ENCODE measurements at places on chromosomes 3 and 15.

- DNase-seq: peak; percentile 61
Measured at GRCh38 chr3:128068156-128068620, 16.0 kb downstream of the SEC61A1 start.

DNA sequence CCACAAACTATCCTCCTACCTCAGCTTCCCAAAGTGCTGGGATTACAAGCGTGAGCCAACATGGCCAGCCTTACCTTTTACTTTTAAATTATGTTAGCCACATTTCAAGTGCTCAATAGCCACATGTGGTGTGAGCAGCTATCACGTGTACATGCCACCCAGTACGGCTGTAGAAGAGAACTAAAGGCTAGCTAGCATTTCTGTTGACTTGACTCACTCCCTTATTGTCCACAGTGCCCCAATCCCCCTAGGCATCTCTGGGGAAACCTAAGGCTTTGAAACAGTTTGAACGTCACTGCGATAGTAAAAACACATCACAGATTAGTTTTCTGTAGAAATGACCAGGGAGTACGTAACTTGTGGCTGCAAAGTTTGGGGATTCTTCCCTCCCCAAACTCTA, 12.0 kb downstream of the C15orf40 start:
- DNase-seq: no peak

GRCh38 chr3:116034086-116034485, 410.8 kb downstream of the GAP43 start:
- no peak for DNase-seq

GRCh38 chr3:133264920-133265319, 134.9 kb upstream of the BFSP2 start:
- DNase-seq: no peak

- DNase-seq: no peak
Measured at GRCh38 chr3:150292891-150293290, 115.2 kb upstream of the TSC22D2 start.

- DNase-seq: peak; percentile 30
Measured at GRCh38 chr3:115792206-115792955, 169.1 kb downstream of the GAP43 start.

DNA sequence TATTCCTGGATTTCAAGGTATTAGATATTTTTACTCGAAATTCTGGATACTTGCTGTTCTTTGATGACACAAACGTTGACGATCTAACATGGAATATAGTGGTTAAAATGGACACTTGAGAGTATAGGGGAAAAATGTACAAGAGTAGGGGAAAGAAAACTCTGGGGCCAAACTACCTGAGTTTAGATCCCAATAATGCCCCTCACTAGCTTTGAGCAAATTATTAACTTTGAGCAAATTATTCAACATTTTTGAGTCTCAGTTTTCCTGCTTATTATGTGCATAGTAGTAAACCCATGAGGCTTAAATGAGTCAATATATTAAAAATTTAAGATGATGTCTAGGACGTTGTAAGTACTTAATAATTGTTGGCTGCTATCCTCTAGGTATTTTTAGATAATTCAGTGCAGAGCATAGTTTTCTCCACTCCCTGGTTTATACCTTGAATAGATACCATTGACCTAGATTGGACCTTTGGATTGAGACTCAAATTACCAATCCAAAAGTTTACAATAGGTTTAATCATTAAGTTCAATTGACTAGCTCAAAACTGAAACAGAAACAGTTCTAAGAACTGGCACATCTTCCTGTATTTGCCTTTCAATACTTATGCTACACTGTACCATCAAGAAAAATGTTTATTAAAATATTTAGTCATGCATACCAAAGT, 4.5 kb downstream of the ADGRG7 start:
- no peak for DNase-seq

DNA sequence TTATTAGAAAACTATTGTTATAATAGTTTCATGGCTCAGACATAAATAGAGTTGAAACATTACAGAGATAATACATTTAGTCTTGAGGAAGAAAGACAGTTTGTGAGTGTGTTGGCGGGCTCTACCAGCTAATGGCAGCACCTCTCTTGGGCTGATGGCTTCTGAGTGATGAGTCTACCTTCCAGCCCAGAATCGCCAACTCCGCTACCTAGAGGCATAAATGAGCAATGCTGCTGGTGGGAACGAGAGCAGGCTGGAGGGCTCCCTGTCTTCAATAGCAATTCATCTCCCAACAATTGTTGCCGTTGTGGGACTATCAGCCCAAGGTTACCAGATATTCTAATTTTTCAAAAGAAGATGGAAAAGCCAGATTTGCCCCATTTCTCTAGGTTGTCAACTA, 388.7 kb downstream of the FOXP1 start:
- DNase-seq: no peak

GRCh38 chr3:193688834-193689714, 96.1 kb downstream of the OPA1 start:
- no peak for DNase-seq

DNA sequence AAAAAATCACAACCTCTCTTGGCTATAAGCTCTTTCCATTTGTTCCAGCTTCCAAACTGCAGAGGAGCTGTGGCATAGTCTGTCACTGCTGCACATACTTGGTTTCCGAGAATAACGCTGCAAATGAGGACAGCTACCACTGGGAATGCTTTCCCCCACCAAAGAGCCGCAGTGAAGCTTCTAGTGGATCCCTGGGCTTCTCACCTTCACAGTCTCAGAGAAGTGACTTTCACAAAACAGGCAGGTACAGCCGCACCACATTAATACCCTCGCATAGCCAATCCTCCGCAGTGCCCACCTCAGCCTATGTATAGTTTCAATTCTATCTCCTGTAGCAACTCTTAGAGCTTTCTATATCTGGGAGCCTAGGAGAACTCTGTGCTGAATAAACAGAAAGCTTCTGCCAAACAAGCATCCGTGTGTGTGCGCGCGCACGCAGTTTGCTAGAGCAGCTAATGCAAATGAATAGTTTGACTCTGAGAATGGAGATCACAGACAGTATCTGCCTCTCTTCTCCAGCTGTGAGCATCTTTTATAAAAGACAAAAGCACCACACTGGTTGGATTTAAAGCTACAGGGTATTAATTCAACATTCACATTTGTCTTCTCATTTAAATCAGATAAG, 81.9 kb upstream of the PLXND1 start:
- DNase-seq: no peak

- no peak for DNase-seq
Measured at GRCh38 chr3:114418107-114418506, 124.3 kb downstream of the TIGIT start.

DNA sequence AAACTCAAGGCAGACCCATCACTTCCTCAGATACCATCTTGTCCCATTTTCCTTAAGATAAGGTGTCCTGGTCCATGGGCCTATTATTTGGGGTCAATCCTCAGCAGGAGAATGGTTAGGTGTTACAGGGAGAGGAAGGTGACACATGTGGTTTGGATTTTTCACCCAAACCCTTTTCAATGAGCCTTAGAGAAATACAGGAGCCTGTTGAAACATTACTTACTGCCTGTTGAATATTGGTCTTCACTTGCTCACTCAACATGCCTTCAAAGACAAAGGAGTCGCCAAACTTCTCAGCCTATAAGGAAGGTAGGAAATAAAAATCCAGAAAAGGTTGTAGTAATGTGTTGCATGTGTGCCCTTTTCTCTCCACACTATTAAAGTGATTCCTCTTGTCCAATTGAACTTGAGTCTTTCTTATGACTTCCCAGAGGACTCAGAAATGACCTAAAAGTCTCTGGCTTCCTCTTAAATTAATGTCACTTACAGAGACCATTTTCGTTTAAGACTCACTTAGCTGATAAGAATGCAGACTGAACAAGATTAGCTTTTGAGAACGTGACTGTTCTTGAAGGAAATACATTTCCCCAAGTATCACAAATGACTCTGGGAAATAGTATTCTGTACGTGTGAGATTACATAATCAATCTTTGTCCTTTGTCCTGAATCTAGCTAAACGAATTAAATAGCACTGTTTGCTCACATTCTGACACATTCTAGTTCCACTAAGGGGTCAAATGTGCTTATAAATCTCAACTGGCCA, 17.8 kb downstream of the SUMF1 start:
- no peak for DNase-seq

GRCh38 chr15:41896566-41896965, 2.7 kb upstream of the SPTBN5 start:
- no peak for DNase-seq

DNA sequence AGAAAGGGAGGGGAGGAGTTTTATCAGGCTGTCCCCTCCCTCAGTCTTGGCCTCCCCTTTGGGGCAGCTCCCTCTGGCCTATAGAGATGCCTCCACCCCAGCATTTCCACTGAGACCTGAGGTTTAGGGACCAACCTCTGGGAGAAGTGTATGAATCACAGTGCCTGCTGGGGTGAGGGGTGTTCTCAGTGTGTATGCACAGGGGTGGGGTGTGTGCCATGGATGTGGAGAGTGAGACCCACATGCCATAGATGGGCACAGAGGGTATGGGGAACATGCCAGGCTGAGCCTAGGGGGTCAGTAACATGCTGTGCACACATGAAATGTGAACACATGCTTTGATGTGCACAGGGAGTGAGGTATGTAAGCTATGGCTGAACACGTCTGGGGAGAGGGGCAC, 12.4 kb upstream of the ANKRD63 start:
- DNase-seq: no peak

DNA sequence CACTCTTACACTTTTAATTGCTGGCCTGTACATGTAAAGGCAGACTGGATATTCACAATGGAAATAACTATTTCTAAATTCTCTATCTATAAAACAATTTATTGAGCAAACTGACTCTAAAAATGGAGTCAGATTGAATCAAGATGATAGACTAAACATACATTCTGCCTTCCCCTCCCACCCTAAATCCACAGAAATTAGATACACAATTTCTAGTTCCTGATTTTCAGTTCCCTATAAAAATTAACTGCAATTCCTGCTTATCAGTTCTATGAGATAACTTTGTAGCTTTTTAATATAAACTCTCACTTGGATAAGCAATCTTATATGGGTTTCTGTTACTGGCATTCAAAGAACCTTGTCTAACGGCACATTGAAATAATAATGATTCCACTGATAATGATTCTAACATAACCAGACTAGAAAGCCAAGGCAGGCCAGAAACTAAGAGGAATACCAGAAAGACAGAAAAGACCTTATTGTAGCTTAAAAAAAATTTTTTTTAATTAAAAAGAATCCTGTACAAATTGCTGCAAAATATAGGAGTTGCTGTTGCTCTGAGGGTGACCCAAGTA, 33.1 kb downstream of the TBC1D5 start:
- no peak for DNase-seq

GRCh38 chr3:125515421-125515820, 4.6 kb downstream of the SNX4 start:
- no peak for DNase-seq

DNA sequence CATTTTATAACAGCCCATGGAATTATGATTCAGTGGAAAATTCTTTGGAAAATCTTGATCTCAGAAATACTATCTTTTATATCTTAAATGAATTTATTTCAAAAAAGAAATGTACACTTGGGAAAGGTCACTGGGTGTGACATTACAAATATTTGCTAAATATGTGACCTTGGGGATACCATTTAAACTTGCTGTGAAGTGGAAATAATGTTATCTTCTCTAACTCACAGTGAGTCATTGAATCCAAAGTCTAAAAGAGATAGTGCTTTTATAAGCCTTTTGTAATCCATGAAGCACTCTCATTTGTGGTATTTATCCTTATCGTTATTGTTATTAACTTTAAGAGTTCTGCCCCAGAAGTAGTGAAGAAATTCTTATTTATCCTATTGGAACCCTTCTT, 289.8 kb upstream of the SEMA6D start:
- no peak for DNase-seq

DNA sequence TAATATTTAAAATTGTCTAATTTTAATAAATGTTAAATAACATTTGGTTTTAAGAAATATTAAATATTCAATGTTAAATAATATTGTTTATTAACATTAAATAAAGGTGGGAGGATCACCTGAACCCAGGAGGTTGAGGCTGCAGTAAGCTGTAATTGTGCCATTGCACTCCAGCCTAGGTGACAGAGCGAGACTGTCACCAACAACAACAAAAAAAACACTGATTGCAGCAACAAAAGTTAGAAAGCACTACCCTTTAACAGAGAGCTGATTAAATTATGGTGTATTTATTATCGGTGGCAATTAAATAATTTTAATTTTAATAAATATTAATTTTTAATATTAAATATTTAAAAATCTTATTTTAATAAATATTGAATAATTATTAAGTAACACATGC, 152.1 kb downstream of the ATG7 start:
- DNase-seq: no peak

- DNase-seq: no peak
Measured at GRCh38 chr3:18428991-18429745, 4.0 kb upstream of the SATB1 start.

DNA sequence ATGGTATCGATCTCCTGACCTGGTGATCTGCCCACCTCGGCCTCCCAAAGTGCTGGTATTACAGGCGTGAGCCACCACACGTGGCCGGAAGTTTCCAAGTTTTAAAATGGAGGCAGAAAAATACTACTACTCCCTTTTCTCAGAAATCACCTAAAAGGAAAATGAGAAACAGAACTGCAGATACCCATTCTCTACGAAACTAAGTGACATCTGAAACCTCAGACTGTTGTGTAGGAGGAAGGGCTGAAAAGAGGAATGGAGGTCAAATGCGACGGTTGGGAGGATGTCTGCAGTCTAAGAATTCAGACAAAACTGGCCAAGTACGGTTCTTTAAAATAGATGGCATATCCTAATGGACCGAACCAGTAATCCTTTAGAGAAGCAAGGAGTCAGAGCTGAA, 24.1 kb downstream of the WDR48 start:
- no peak for DNase-seq

- DNase-seq: peak; percentile 64
Measured at GRCh38 chr15:44713006-44713966, 2.0 kb downstream of the B2M start.

DNA sequence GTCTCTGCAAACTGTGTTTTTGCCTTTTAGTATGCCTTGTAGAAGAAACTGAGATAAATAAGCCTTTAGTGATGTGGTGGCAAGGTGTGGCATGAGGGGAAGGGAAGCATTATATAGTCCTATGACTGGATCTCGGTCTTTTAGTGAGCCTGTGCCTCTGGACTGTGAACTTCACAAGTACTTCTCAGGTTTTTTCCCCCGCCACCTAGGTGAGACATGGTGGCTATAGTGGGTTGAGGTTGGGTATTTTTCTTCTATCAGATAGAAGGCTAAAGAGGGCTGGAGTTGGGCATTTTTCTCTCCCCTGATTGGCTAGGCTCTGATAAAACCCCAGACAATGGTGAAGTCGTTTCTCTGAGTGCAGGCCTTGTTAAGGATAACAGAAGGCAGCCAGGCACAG, 38.7 kb upstream of the ZFAND6 start:
- no peak for DNase-seq

- DNase-seq: no peak
Measured at GRCh38 chr3:71549951-71550350, 33.6 kb downstream of the FOXP1 start.
